ENCODE measurements at places on chromosomes 4 and X. TPM values are rescaled to one million over a fixed set of nuclear protein-coding genes. Genes with fewer than 3 reads are reported as not detected.

The SLC7A11 gene
- 34.4 TPM for total RNA-seq

The CT83 gene
- not detected for total RNA-seq

The STS gene
- total RNA-seq, result 5.0 TPM

The TMEM156 gene
- total RNA-seq, result 2.1 TPM

The SUPT20HL2 gene
- not detected for total RNA-seq

The SMIM10L2A gene
- total RNA-seq, result 0.18 TPM

The FGF13 gene
- total RNA-seq, result not detected

The ASMT gene
- not detected for total RNA-seq

The LRAT gene
- total RNA-seq, result not detected
